ENCODE measurements at places on chromosomes 4 and X.

DNA sequence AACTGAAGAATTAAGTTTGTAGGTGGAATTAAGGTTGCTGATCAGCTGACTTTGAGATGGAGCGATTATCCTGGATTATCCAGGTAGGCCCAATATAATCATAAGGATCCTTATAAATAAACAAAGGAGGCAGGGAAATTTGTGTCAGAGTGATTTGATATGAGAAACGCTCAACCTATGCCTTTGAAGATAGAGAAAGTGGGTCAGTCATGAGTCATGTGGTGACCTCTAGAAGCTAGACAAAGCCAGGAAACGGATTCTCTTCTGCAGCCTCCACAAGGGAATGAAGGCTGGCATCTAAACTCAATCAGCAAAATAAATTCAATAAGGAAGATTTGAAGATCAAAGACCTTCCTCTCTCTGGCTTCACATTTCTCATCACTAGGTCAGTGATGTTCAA is 41.5 kb upstream of the SMIM10 start:
- no peak for DNase-seq

- DNase-seq: no peak
Observed at GRCh38 chr4:137129441-137129840, 402.9 kb downstream of the PCDH18 start.

DNA sequence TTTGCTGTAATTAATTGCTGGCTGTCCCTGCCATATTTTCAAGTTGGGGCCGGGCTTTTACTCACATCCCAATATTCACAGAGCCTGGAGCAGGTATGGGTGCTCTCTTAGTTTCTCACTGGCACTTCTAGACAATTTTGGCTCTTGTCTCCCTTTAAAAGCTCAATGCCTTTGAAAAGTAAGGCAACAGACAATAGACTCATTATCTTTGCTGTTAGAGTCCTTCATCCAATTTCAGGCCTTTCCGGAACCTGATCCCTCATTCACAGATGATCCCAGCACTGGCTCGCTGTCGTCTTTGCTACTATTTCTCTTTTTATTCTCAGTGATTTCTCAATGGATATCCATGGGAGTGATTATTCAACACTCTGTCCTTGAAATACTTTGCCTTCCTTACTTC is 6.7 kb downstream of the ARSJ start:
- no peak for DNase-seq

GRCh38 chr4:4689694-4690440 is 148.0 kb upstream of the STX18 start:
- no peak for DNase-seq

GRCh38 chr4:99821918-99822503 is 5.4 kb downstream of the DAPP1 start:
- DNase-seq: no peak

- DNase-seq: no peak
Observed at GRCh38 chr4:94931626-94932025, 173.9 kb downstream of the BMPR1B start.

DNA sequence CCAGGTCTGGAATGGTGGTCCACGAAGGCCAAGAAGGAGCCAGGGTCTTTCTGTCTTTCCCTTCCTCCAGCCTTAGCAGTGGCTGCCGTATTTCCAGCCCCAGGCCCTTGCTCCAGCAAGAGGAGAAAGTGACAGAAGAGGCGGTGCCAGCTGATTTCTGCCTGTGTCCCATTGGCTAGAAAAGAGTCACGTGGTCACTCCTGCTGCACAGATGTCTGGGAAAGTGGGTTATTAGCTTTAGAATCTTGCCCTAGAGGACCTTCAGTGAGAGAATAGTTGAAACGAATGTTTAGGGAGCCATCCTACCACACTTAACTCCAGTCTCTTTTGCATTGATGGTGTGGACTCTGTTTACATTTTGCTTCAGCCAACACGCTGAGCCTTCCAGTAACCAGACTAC is 99.3 kb upstream of the BCOR start:
- no peak for DNase-seq

DNA sequence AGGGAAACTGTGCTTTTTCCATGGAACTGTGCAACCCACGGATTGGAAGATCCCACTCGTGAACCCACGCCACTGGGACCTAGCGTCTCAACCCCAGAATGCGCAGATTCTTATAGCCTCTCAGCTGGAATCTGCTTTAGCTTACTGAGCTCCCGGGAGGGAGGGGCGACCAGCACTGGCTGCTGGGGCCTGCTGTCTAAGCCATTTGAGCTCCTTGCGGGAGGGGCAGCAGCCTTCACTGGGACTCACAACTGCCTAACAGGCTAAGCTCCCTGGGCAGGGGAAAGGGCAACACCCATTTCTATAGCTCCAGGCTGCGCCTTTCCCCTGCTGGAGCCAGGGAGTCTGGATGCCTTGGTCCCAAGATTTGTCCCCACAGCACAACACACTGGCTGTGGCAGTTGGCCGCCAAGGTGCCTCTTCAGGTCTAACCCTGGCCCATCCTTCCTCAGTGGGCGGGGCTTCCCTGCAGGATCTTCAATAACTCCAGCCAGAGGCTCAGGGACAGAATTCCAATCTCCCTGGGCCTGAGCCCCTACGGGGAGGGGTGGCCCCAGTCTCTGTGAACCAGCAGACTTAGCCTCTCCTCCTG is 451.7 kb upstream of the PITX2 start:
- DNase-seq: no peak

GRCh38 chrX:63817696-63818095 is 32.7 kb upstream of the ARHGEF9 start:
- no peak for DNase-seq

- DNase-seq: no peak
Observed at GRCh38 chr4:55793479-55793878, 26.1 kb upstream of the EXOC1L start.

GRCh38 chr4:24121395-24122175 is 231.7 kb upstream of the PPARGC1A start:
- DNase-seq: no peak

GRCh38 chr4:87497578-87497977 is 31.6 kb downstream of the SPARCL1 start:
- no peak for DNase-seq

- DNase-seq: no peak
Observed at GRCh38 chr4:83093060-83093640, 21.4 kb downstream of the PLAC8 start.

DNA sequence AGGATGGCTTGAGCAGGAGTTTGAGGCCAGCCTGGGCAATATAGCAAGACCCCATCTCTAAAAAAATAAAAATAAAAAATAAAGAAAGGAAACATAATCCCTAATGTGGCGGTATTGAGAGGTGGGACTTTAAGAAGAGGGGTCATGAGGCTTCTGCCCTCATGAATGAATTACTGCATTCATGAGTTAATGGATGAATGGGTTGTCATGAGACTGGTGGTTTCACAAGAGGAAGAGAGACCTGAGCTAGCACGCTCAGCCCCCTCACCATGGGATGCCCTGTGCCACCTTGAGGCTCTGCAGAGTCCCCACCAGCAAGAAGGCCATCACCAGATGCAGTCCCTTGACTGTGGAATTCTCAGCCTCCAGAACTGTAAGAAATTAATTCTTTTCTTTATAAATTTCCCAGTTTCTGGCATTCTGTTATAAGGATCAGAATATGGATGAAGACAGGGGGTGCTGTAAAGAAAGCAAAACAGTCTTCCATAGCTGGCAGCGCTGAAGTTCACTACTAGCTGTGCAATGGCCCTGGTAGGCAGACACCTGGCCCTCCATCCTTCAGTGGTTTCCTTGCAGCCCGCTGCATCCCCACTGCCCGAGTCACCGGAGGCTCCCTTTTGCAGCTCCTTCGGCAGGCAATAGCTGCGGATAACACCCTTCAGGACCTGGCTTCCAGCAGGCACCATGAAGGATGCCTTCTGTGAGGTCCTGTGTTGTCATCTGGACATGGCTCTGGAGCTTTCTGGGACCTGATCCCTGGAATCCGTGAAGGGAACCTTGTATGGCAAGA is 44.8 kb upstream of the NSG1 start:
- DNase-seq: no peak

DNA sequence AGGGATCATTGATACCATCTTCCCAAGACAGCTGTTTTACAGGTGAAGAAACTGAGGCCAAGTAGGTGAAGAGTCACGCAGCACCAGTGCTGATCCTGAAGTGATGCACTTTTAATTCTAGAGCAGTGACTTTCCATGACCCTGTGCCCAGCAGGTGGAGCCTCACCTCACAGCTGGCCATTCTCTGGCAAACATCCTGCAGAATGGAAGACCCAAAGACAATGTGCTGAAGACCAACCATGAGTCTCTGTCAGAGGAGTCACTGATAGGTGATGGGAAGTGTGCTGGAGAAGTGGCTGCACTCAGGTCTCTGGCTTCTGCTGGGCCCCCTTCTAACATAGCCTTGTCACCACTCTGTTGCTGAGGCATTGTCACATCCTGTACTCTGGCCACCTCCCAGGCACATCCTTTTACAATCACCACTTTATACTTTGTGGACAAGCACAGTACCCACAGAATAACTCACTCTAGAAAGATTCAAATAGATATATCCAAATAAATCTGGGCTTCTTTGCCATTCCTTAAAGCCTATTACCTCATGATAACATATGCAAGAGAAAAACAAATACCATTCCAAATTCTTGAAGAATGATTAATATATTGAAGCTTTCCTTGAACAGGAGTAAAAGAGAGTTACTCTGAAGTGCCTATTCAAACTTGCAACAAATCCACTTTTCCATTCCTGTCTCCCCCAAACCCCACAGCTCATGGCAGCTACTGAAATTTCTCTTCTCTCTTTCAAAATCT is 64.1 kb upstream of the SCOC start:
- no peak for DNase-seq

DNA sequence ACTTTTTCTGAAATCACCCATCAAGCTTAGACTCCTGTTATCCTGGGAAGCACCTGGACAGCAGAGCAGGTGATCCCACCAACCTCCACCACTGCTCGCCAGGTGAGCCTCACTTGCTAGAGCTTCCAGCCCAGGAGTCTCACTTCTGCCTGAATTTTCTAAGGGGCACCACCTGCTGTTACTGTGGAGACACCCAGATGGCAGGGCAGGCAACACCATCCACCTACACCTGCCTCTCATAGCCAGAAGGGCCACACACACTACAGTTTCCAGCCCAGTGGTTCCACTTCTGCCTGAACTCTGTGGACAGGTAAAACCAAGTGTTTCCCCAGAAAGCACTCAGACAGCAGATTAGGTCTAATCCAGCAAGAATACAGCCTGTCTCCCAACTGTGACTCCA is 262.0 kb downstream of the ARAP2 start:
- no peak for DNase-seq

DNA sequence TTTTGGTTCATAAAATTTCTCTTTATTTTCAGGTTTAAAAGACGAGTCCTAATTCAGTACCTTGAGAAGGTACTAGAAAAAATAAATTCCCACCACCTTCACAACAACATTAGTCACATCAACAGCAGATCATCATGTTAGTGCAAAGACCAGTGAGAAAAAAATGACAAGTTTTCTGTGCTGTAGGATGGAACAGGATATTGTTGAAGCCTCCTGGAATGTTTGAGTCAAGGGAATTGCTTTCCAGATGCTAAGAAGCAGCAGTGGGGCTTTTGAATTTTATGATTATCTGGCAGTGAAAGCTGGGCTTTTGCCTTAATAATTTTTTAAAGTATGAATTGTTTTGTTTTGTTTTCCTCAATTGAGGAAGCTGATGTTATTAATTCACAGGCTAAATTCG is 61.0 kb downstream of the INTS6L start:
- no peak for DNase-seq

- no peak for DNase-seq
Observed at GRCh38 chr4:127210893-127211649, 421.7 kb upstream of the INTU start.

GRCh38 chr4:40196724-40197281 is at the start of gene RHOH:
RHOH (plus strand) TSS chr4:40197031; CDS start chr4:40243387, 46,356 bp downstream.
- no peak for DNase-seq

- DNase-seq: no peak
Observed at GRCh38 chr4:104206784-104207183, 287.9 kb downstream of the CXXC4 start.

DNA sequence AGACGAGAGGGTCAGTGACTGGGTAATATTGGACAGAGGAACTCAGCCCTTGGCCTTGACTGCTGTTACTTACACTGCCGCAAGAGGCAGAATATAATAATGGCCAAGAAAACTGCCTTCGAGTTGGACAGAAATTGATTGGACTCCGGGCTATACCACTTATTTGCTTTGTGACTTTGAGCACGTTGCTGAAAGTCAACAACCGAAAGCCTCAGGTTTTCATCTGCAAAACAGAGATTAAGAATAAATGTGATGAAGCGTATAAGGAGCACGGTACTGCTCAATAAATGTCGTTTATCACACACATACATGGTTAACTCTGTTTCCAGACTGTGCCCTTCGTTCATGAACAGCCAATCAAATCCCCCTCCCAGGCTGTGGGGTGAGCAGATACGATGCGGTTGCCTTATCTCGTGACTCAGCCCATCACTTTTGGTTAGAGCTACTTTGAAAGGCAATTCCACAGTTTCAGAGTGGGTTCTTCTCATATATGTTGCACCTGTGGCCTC is 91.6 kb downstream of the TSPAN7 start:
- no peak for DNase-seq

- no peak for DNase-seq
Observed at GRCh38 chrX:10174810-10175209, 18.0 kb downstream of the CLCN4 start.

DNA sequence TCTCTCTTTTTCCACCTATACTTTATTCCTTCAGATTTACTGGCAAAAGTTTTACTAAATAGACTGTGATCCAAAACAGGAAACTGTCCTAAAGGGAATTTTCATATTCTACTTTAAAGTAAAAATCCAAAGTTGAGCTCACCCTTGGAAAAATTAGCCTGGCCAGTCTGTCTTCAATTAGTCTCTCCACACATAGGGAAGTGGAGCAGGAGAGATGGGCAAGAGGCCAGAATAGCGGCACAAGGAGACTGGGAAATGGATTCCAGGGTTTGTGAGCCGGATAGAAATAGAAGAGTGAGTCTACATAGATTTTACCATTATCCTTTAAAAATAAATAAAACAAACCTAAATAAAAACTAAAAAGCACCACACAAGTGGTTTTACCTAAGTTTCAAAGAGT is 16.2 kb upstream of the FRMD7 start:
- DNase-seq: no peak

DNA sequence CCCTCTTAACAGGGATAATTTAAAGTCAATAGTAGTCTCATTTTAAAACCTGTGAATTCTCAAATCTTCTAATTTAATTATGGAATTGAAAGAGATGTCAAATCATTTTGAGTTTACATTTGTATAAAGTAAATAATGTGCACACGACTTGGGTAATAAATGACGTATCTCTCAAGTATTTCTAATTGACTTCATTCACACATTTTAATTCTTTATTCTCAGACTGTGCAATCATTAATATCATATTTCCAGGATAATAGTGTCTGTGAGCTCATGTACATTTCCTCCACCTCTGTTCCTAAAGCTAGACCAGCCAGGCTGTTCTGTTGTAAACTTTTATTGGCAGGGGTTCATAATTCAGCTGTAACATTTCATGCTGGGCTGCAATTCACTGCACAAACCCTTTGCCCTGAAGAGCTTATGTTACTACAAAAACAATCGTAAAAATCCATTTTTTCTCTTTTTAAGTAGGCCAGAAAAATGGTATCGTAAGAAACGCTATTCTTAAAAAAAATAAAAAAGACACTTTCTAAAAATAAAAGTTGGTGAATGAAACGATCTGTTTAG is 1103.1 kb upstream of the TENM3 start:
- DNase-seq: no peak

GRCh38 chr4:5962416-5962815 is 55.8 kb downstream of the C4orf50 start:
- DNase-seq: no peak
